ENCODE measurements at places on chromosomes 11 and 22. TPM values are rescaled to one million over a fixed set of nuclear protein-coding genes. Genes with fewer than 3 reads are reported as not detected.

Gene ANO3
- total RNA-seq, result not detected

Gene UBQLN3
- not detected for total RNA-seq

Gene CCDC179
- total RNA-seq, result not detected

Gene SOX6
- total RNA-seq, result 0.17 TPM

Gene KCNQ1OT1
- total RNA-seq, result 0.54 TPM

Gene BARX2
- total RNA-seq, result 2.7 TPM

Gene NXPE2
- not detected for total RNA-seq

Gene SYVN1
- 67.2 TPM for total RNA-seq

Gene CEP126
- total RNA-seq, result 0.27 TPM

Gene MYO18B
- total RNA-seq, result 1.3 TPM

Gene MCHR1
- not detected for total RNA-seq

Gene SEPTIN3
- total RNA-seq, result 7.2 TPM

Gene OR52E5
- total RNA-seq, result not detected

Gene MYRF
- total RNA-seq, result 0.83 TPM

Gene CYB5R2
- 1.4 TPM for total RNA-seq

Gene FAM83F
- 0.27 TPM for total RNA-seq

Gene LAYN
- 4.1 TPM for total RNA-seq

Gene APOA4
- not detected for total RNA-seq

Gene ZPR1
- 75.0 TPM for total RNA-seq

Gene CASP5
- 0.17 TPM for total RNA-seq

Gene BLID
- total RNA-seq, result not detected

Gene SLC22A9
- not detected for total RNA-seq

All from T-helper 1 cell treated with Interleukin-12 subunit alpha and Interleukin-12 subunit beta and Interleukin-4 antibody, amounts not matched to agents 30 ng/mL and 1 ng/mL, for 36 hours (primary cell).